Right renal cortex interstitium (tissue), 3 donors: ENCODE measurements at places on chromosomes 2 and 18. TPM values are rescaled to one million over a fixed set of nuclear protein-coding genes. Genes with fewer than 3 reads are reported as not detected.

GRCh38 chr2:140988597-140988996 is 1142.2 kb downstream of the LRP1B start:
- DNase-seq = no peak

DNA sequence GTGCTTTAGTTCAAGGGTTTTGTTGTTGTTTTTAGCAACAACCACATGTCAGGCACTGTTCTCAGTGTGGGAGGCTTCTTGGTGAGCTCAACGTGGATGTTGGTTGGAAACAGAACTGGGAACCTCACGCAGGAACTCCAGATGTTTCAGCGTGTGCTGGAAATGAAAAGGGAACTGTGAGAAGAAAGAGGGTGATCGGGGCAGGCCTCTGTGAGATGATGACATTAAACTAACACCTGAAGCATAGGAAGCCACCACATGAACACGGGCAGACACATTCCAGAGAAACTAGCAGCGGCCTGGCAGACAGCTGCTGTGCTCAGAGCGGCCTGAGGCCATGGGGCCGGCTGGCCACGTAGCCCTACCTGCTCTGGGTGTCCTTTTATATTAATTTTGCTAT is 66.4 kb downstream of the COA5 start:
- no peak for DNase-seq

C2orf81 gene
- polyA plus RNA-seq = 5.7 TPM

RGPD4 gene
- not detected for polyA plus RNA-seq

CXCR1 gene
- not detected for polyA plus RNA-seq
